ENCODE measurements at places on chromosomes 11 and 22. TPM values are rescaled to one million over a fixed set of nuclear protein-coding genes. Genes with fewer than 3 reads are reported as not detected.
A peak's percentile ranks its signal among the peaks of the same experiment; 100 is the strongest.

Gene OVOL1
- not detected for total RNA-seq

Gene TENM4
- 0.13 TPM for total RNA-seq

DNA sequence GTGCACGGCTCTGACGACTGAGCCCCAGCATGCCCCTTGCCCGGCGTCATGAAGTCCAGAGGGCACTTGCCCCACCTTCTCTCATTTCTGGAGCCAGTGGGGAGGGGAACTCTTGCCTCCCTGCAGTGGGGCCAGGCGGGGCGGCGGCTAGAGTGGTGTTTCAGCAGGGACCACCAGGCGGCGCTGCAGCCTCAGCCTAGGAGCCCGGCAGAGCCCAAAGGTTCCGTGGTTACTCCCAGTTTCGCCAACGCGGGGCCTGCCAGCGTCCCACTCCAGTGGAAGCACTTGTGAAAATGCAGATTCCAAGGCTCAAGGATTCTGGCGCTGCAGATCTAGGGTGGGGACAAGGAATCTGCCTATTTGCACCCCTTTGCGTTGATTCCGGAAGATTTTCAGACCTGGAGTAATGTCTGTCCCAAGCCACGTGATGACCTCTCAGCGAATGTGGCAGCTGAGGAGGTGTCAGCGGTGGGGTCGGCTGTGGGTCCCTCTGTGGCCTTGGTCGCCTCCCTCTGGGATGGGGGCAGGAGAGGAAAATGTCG lies 55.7 kb downstream of the CD82 start:
- peak; percentile 66 for DNase-seq

DNA sequence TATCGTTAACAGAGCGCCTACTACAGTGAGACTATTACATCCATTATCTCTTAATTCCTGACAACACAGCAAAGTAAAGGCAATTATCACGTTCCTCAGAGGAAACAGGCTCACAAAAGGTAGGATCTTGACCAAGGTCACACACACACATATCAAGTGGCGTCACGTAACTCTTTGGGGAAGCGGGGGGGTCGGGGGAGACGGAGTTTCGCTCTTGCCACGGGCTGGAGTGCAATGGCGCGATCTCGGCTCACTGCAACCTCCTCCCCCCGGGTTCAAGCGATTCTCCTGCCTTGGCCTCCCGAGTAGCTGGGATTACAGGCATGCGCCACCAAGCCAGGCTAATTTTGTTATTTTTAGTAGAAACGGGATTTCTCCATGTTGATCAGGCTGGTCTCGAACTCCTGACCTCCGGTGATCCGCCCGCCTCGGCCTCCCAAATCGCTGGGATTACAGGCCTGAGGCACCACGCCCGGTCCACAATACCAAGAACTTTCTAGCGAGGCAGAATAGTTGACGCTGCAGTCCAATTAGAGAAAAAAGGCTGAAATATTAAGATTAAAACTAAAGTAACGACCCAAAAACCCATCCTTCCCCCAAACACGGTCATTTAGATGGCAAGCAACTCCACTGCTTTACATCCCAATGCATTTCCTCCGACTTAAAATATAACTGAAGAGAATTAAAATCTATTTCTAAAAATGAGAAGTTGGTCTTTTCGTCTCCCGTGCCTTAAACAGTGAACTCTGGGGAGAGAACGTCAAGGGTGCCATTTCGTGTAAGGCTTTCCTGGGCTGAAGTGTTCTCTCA lies 1.2 kb downstream of the DDX17 start:
- peak; percentile 64 for DNase-seq

GRCh38 chr11:44110231-44110679 lies 14.8 kb downstream of the EXT2 start:
- DNase-seq = peak; percentile 70

GRCh38 chr11:12439615-12440014 lies 62.2 kb downstream of the PARVA start:
- DNase-seq = no peak

DNA sequence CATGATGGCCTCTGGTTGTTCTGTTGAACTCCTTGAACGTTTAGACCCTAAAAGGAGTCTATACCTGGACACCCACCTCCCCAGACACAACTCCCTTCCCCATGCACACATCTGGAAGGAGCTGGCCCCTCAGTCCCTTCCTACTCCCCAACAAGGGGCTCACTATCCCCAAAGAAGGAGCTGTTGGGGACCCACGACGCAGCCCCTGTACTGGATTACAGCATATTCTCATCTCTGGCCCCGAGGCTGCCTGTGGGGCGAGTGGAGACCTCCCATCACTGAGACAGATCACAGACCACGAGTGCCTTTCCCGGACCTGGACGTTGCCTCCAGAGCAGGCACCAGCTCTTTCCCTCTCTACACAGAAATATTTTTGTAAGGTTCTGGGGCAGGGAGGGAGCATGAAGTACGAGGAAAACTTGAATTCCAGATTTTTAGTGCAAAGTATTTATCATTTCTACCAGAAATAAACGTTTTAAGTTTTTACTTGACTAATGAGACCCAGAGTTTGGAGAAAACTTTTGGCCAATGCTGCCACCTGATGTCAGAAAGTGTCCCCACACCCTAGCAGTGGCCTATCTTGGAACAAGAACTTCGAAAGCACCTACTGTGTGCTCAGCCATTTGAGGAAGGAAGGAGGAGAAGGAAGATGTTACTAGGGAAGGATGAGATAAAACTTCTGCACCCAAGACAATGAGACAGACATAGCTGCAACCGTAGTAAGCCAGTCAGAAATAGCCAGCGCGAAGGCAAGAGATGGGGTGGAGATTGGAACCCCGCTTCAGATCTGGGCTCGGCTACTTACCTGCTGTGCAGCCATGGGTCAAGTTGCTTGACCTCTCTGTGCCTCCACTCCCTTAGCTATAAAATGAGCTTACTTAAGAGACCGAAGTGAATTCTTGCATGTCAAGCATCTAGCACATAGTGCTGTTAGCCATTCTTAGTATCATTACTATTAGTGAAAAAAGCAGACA lies 10.2 kb upstream of the POU2F3 start:
- peak; percentile 42 for DNase-seq

- no peak for DNase-seq
Observed at GRCh38 chr11:130580891-130581492, 132.5 kb downstream of the ADAMTS15 start.

DNA sequence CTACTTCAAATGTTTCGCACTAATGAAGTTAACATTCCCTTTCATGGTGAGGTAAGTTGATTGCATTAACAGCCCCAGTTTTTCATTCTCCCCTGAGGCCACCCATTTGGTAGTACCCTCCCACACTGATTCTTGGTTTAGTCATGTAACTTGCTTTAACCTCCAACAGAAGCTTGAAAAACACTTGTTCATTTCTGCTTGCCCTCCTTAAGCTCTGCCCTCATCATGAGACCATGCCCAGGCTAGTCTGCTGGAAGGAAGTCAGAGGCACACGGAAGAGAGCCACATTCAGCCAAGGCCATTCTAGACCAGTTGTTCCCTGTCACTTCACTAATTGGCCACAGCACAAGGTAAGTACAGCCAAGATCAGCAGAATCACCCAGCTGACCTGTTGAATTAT lies 50.7 kb upstream of the CD44 start:
- DNase-seq = no peak

GRCh38 chr11:36139767-36140166 lies 149.5 kb downstream of the COMMD9 start:
- no peak for DNase-seq

GRCh38 chr22:46064966-46065666 lies 85.2 kb upstream of the PPARA start:
- DNase-seq = no peak
